ENCODE measurements at places on chromosomes 3 and 15. TPM values are rescaled to one million over a fixed set of nuclear protein-coding genes. Genes with fewer than 3 reads are reported as not detected.

DIS3L gene
- total RNA-seq, result 32.1 TPM

ABHD2 gene
- 14.9 TPM for total RNA-seq

ZNF620 gene
- 1.0 TPM for total RNA-seq

SLC22A13 gene
- not detected for total RNA-seq

BOC gene
- 0.49 TPM for total RNA-seq

GHSR gene
- not detected for total RNA-seq

SERINC4 gene
- not detected for total RNA-seq

ERC2 gene
- total RNA-seq, result not detected

PRSS50 gene
- total RNA-seq, result not detected

SAMD7 gene
- total RNA-seq, result not detected

GRCh38 chr3:33704891-33705290 lies 13.2 kb downstream of the CLASP2 start:
- DNase-seq, result no peak

DNA sequence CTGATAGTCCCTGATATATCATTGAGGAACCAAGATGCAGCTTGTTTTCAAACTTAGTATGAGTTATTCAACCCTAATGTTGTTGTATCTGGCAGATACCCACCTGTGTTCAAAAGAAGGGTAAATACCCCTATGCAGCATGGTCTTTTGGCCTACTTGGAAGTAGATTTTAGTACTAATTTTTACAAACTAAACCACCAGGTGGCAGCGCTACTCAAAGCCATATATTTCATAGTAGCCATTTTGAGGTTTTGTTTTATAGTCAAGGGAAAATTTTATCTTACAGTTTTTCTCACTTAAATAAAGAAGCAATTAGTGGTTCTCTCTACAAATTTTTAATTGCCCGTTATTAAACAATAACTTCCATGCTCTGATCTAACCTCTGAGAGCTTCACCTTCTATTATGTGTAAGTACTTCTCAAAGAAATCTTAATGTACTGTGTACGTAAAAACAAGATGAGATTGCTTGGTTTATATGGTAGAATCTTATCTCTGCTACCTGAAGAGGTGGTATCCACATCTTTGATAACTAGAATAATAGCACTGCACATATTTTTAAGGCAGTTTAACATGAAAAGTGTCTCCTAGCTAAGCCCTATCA lies 31.5 kb upstream of the MLF1 start:
- DNase-seq, result peak; percentile 41

- DNase-seq, result no peak
Observed at GRCh38 chr3:117762621-117763037, 1053.0 kb downstream of the TUSC7 start.

GRCh38 chr3:14834121-14834520 lies 15.4 kb downstream of the FGD5 start:
- DNase-seq, result no peak

GRCh38 chr15:83610901-83611685 lies 42.8 kb upstream of the ADAMTSL3 start:
- no peak for DNase-seq

DNA sequence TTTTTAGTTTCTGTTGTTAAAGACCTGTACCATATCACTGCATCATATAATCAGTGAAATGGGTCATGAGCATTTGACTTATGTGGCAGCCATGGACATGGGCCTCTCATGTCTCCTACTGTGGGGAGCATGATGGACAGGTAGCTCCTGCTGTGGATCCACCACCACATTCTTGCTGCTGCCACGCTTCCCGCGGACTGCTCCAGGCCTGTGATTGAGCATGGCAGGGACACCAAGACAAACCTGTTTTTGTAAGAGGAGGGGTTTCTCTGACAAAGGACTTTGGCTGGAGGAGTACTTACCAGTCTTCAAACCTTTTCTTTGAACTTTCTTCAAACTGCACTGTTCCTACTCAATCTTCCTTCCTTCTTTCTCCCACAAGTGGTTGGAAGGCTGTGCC lies 17.9 kb upstream of the P2RY14 start:
- DNase-seq, result no peak

DNA sequence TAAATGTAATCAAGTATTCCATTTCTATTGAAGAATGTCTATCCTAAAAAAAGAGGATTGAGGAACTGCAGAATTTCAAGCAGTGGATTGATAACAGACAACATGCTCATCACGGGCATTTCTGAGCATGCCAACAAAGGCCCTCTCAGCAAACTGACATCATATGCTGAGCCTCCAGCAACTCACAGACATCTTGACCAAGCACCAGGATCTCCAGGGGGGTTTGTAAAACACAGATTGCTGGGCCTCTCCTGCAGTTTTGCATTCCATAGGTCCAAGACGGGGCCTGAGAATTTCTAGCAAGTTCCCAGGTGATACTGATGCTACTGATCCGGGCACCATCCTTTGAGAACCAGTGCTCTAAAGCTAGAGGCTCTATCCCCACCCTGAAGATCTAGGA lies 85.0 kb downstream of the FOXP1 start:
- DNase-seq, result no peak

GRCh38 chr3:142259359-142259758 lies 34.0 kb upstream of the GK5 start:
- DNase-seq, result no peak

- DNase-seq, result peak; percentile 72
Observed at GRCh38 chr3:61664105-61664482, 102.7 kb downstream of the PTPRG start.

- DNase-seq, result peak; percentile 92
Observed at GRCh38 chr15:32677238-32677750, 35.8 kb downstream of the SCG5 start.

DNA sequence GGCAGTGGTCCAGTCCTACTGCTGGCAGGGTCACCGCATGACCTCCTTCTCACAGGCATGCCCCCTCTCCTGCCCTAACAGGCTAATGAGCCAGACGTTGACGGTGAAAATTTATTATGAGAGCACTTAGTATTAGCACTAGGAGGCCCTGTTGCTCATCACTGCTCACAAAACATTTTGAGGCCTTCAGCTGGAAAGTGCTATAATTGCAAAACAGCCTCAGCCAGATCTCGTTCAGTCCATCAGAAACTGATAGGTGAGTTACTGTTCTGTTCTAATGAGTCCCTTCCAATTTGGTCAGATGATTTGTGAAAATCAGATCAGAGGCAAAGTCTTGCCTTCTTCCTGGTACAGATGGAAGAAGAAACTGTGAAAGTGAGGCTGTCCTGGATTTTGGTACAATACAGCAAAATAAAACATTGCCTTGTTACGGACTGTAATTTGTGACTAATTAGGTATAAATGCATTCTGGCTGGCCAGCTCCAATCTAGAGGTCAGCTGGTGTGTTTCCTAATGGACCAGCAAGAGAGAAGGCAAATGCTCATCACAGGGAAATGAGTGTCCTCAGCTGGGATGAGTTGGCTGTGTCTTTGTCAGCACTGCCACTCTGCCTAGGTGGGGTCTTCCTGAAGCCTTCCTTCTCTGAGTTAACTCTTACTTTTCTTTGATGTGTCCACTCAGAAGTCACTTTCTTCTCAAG lies 316.8 kb downstream of the CHST2 start:
- no peak for DNase-seq

DNA sequence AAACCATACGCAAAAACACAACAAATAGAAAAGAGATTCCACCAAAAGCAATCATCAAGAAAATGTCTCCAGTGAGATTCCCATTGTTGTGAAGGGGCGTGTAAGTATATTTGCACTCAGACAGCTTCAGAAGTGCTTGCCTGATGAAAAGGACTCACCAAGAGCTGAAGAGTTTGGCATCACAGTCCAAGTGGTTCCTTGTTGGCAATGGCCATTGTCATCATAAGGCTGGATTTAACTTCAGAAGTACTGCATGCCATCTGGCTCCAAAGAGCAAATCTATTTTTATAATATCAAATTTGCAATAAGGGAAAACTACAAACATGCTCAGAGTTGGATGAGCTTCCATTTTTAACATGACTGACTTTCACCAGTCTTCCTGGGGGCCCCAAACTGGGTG lies 505.3 kb upstream of the NR2F2 start:
- no peak for DNase-seq

DNA sequence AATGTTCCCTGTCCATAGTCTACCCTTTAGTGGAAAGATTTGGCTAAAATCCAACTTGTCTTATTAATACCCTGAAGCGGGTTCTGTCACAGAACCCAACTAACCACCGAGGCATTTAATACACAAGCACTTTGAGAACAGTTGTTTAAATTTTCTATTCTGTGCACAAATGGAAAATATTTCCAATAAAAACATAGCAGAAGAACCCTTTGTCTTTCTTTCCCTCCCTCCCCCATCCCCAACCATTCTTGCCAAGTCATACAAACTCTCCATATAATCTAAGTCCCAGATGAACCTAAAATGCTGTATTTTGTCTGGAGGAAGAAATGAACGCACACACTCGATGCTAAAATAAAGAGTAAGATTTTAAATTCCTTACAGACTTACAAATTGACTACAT lies 126.9 kb upstream of the STRIT1 start:
- DNase-seq, result no peak

DNA sequence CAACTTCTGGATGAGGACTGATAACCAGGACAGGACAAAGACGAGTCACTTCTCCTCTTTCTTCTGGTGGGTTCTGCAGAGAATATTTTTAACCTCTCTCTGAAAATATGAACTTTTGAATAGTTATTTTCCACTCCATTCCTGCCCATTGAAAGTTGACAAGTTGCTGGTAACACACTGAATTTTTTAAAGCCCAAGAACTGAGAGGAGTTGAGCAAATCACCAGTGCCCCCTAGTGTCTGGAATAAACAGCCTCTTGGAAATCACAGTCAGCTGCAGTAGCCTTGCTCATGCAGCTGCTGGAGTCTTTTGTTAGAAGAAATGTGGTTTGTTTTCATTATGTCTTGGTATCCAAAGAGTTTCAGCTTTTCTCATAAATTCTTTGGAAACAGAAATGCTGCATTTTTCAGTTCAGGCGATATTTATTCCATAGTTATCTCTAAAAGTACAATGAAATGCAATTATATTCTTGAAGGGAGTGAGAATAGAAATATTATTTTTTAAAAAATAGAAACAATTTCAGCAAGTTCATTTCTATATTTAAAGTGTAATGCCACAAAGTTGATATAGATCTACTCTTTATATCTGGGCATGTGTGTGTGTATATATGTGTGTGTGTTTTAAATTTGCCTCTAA lies 741.0 kb upstream of the CBLB start:
- peak; percentile 66 for DNase-seq

DNA sequence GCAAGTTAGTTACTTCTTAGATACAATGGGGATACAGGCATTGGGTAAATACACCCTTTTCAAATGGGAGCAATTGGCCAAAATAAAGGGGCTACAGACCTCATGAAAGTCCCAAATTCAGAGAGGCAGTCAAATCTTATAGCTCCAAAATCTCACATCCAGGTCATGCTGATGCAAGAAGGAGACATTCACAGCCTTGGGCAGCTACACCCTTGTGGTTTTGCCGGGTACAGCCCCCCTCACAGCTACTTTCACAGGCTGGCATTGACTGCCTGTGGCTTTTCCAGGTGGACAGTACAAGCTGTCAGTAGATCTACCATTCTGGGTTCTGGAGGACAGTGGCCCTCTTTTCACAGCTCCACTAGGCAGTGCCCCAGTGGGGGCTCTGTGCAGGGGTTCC lies 17.5 kb upstream of the PLSCR1 start:
- DNase-seq, result no peak

GRCh38 chr3:159879146-159879545 lies 109.5 kb upstream of the IL12A start:
- DNase-seq, result no peak

- DNase-seq, result no peak
Observed at GRCh38 chr3:186536883-186537844, 7.0 kb downstream of the CRYGS start.

DNA sequence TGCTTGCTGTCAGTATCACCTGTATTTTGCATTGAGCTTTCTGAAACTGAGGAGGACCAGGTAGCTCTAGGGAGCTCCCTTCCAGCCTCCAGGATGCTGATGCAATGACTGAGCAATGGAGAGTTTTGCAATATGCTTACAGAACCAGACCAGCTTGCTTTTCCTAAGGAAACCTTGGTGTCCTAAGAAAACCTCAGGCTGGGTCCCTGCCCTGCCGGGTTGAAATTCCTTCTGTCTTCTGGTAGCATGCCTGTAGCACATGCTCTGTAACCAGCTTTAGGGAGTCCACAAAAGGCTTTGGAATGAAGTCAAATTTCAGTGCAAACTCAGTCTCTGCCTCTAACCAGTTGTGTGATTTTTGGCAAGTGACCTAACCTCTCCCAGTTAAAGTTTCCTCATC lies 65.8 kb upstream of the GSK3B start:
- no peak for DNase-seq

DNA sequence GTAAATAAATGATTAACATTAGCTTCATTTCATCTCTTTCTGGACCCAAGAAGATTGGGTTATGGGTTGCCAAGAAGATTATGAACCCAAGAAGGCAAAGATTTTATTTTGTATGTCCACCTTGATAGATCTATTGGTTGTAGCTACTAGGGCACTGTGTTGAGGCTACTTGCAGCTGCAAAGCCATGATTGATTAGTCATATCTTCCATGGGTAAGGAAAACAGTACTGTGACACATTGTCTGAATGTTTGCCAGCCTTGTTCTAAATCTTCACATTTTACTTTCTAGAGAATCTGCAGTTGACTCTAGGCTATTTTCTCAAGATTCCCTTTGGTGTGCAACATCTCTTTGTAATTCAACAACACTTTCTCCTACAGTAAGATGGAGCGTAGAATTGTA lies 229.2 kb upstream of the KCNH8 start:
- DNase-seq, result no peak

- no peak for DNase-seq
Observed at GRCh38 chr3:54550221-54550977, 377.5 kb downstream of the LRTM1 start.

- no peak for DNase-seq
Observed at GRCh38 chr3:177333533-177334520, 136.5 kb upstream of the TBL1XR1 start.

- DNase-seq, result no peak
Observed at GRCh38 chr15:74628199-74628598, 12.6 kb downstream of the CLK3 start.

GRCh38 chr3:55691141-55691540 lies 204.0 kb upstream of the WNT5A start:
- DNase-seq, result no peak

DNA sequence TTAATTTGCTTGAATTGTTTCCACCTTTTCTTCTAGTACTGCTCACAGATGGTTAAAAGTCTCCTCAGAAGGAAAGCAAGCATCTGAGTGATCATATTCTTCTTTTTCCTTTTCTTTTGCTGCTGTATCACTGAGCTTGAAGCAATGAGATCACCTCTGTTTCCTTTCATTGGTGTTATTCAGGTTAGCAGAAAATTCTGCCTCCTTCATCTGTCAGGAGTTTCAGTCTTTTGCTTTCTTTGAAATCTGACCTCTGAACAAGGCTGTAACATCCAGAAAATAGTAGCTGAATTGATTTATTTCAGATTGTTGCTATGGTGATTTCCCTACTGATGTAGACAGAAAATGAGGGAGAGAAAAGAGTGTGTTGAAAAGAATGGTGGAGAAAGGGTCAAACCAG lies 343.0 kb downstream of the MFSD1 start:
- no peak for DNase-seq

DNA sequence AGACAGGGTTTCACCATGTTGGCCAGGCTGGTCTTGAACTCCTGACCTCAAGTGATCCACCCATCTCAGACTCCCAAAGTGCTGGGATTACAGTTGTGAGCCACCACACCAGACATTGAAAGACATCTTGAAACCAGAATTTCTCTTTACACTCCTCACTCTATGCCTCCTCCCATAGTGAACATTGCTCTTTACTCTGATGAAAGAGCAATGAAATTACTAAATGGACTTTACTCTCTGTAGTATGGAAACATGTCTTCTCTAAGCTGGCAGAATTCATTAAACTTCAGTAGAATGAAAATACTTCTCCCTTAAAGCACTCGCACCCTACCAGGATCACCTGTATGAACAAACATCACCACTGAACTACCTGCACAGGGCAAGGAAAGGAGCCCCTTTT lies 27.8 kb upstream of the TFG start:
- no peak for DNase-seq
